ENCODE measurements at places on chromosomes 13 and 19. TPM values are rescaled to one million over a fixed set of nuclear protein-coding genes. Genes with fewer than 3 reads are reported as not detected.

The YJEFN3 gene
- total RNA-seq = 6.5 TPM

The PSG11 gene
- not detected for total RNA-seq

The ZSCAN22 gene
- total RNA-seq = 1.8 TPM

GRCh38 chr19:45812297-45812696, 2.8 kb downstream of the RSPH6A start:
- DNase-seq = no peak

GRCh38 chr19:47820410-47820809, 1.3 kb upstream of the CRX start:
- no peak for DNase-seq

DNA sequence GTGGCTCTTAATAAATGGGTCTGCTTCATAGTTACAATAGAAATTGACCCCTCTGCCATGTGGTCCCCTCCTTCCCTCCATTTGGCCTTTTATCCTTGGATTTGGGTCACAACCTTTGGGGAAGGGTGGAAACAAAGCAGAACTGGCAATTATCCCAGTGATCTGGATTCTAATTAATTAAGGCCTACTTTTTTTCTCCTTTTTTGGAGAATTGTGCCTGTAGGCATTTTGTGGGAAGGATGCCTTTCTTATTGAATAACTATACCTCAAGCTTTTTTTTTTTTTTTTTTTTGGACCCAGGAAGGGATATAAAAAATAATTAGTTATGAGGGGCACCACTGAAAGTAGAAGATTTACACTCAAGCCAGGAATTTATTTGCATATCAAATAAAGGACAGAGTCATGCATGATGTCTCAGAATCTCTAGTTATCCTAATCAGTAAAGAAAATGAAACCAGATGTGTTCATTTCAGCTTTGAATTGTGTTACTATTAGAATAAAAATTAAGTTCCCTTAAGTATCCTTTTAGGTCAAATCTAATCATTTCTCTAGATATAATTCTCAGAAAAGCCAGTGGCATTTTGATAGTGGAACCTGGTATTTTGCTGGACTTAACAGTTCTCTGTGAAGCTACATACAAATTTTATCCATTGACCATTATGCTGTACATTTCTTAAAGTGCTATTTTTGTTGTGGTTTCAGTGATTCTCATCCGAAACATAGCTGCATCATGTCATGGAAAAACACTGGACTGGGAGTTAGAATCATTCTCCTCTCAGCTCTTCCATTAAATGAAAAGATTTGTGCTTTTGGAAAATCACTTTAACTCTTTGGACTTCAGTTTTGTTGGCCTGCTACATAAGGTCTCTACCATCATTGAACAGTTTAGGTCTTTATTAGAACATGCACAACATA, 129.3 kb downstream of the KCNRG start:
- DNase-seq = no peak

DNA sequence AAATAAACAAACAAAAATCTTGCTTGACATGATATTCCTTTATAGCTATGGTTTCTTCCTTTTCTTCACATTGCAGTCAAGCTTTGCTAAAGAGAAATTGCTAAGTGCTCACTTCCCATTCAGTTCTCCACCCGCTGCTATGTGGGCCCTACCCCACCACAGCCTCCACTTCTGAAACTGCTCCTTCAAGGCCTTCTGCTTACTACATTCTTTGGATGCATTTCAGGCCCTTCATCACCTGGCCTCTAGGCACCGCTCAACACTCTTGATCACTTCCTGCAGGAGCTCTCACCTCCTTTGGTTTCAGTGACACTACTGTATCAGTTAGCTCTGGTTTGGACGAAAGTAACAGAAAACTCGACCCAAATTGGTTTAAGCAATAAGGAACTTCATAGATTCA, 72.4 kb downstream of the KLF5 start:
- no peak for DNase-seq

DNA sequence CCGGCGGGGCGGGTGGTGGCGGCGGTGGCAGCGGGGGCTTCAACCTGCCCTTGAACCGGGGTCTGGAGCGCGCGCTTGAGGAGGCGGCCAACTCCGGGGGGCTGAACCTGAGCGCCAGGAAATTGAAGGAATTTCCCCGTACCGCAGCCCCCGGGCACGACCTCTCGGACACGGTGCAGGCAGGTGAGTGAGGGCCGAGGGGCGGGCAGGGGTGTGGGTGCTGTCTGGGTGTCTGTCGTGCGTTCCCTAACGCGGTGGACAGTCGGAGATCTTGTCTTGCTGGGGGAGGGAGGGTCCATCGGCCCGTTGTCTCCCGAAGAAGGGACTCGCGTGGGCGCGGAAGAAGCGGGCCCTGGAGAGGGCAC, 533 bp downstream of the LRCH1 start:
- DNase-seq = no peak

DNA sequence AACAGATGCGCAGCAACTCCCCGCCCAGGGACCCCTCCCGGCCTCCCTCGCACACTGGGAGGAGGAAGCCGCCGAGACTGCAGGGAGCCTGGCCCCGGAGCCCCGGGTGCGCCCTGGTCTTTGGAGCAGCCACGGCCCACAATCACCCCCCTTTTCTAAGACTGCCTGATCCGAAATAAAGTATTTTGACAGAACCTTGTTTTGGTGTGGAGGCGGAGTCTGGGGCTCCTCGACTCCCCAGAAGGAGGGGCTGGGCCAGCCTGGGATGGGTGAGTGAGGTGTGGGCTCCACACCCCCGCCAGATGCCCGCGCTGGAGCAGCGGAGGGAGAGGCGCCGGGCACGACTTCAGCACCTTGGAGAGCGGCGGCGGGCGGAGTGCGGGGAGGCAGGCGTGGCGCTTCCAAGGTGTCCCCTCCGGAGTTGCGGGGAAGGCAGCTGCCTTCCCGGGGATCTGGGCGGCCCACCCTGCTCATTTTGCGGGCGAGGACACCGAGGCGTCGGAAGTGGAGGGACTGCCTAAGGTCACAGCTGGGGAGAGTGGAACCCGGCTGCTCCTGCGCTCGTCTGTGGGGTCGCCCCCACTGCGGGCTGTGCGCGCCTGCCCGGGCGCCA, 9.4 kb downstream of the SIRT6 start:
- DNase-seq = no peak
